Cardiac septum (tissue), 1 donor: ENCODE measurements at places on chromosomes 1 and 21. TPM values are rescaled to one million over a fixed set of nuclear protein-coding genes. Genes with fewer than 3 reads are reported as not detected.

Gene STYXL2
- 462 TPM for total RNA-seq

Gene CAMK1G
- not detected for total RNA-seq

Gene TAS1R3
- 0.62 TPM for total RNA-seq

Gene LYST
- total RNA-seq, result 15.4 TPM

- no peak for DNase-seq
Measured at GRCh38 chr21:20998886-20999285, 677 bp downstream of the NCAM2 start.

DNA sequence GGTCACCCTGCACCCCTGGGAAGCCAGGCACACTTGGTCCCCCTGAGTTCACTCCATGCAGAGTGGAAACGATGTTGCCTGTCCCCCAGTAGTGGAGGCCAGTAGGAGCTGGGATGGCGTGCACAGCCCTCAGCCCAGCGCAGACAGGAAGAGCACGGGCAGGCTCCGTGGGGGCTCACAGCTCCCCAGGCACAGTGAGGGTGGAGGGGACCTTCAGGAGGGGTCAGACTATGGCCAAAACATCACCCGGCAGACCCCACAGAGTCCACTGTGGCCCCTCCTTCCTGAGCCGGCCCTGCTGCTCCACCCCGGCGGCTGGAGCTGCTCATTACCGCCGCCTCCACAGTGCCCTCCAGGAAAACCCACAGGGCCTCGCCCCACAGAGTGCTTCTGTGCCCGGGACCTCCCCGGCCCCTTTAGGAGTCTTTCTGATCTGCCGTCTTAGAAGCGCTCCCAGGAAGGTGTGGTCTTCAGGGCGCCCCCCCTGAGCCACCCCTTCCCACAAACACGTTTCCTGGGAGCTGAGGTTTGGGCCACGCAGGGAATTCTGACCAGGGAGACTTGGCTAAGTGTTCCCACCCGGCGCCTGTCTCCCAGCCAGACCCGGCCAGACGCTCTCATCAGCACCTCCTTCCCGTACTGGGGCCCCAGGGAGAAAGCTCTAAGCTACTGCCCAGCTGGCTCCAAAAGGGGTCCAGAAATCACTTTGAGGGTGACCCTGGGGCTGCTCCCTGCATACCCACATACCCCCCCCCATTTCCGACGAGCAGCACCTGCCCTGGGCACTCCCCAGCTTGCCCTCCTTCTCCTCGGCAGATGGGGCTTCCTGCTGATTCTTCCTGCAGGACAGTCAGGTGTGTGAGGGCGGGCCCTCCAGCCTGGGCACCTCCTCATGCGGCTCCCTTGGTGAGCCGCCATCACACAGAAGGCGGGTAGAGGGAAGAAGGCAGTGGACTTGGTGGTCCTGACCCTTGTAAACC lies 38.8 kb downstream of the RIPK4 start:
- DNase-seq, result no peak

DNA sequence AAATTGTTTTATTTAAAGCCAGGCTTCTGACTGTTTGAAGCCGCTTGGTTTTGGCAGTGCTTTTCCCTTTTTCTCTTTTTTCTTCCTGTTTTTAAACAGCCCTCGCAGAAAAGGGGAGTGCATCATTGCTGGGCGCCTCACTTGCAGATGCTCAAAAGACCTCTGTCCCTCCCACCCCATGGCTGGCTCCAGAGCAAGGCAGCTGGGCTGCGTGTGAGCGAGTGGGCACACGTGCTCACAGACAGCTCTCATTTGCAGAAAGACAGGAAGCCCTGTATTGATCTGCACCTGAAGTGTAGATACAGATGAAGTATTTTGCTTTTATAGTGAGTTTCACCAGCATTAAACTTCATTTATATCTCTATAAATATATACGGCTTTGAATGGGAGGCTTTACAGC lies 8.8 kb downstream of the TNR start:
- DNase-seq, result peak; percentile 35

DNA sequence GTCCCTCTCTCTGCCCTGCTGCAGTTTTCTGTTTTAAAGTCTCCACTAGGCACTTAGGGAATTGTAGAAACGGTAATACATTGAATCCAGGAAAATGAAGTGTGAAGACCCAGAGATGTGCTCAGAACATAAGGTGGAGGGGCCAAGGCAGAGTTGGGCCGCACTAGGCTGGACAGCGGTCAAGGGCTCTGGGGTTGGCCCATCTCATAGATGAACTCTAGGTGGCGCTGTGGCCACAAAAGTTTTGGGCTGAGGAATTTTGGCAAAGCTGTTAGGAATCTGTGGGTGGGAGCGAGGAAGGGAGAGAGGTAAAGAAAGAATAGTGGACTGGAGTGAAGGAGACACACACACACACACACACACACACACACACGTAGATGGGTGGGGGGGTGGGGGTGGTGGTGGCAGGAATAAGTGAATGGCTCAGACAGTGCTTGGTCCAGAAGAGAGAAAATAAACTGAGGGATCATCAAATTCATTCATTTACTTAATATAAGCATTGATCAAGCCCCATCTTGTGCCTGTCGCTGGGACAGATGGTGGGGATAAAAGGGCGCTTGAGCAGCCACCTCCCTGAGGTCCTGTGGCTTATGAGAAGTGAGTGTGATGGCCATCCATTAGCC lies 258.5 kb downstream of the TRABD2B start:
- DNase-seq, result peak; percentile 61

- DNase-seq, result no peak
Measured at GRCh38 chr1:209191262-209191634, 392.3 kb upstream of the CAMK1G start.

- peak; percentile 82 for DNase-seq
Measured at GRCh38 chr1:208170252-208170651, 73.9 kb downstream of the PLXNA2 start.

- DNase-seq, result no peak
Measured at GRCh38 chr21:43764576-43765495, 11.3 kb downstream of the CSTB start.

- DNase-seq, result no peak
Measured at GRCh38 chr1:59977075-59977410, 50.5 kb upstream of the CYP2J2 start.

- no peak for DNase-seq
Measured at GRCh38 chr1:30645807-30646206, 77.6 kb downstream of the MATN1 start.

DNA sequence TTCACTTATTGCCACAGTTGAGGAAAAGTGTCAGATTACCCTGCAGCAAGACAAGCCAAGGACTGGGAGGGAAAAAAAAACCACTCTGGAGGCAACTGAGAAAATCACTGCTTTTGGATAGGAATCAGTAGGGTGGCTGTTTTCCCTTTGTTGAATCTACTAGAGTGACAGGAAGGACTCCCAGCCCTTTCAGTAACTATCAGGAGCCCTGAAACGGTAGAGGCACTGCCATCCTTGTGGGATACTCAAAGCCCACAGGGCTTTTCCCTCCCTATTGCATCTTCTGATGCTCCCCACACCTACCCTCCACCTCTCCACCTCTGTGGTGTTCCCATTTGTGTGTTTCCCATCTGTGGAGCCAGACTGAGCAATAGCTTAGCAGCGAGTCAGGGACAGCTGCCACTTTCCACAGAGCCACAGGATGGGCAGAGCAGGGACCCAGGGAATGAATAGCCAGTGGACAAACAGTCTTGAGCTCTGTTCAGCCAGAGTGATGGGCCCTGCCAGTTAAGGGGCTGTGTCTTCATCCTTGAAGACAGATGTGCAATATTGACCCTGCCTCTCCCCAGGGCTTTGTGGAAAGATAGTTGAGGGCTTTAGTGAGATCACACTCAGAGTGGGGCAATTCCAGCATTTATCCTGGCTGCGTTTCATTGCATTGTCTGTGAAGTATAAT lies 13.9 kb downstream of the UBIAD1 start:
- DNase-seq, result no peak

- DNase-seq, result no peak
Measured at GRCh38 chr1:78427506-78427905, 63.3 kb upstream of the PTGFR start.

DNA sequence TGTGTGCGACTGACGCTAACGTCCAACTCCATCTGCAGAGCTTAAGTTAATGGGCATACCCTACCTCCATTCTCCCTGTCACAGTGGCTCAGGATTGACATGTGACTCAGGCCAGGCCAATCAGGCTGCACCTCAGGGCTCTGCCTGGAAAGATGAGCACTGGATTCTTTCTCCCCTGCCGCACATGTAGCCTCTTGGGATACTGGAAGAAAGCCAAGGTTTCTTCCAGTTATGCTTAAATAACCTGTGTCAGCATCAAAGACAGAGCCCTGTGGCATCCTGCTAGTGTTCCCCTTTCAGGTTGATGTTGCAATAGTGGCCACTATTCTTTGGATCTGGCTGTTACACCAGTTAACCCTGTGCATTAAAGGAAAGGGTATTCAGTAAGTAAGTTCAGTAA lies 55.0 kb upstream of the SYT6 start:
- DNase-seq, result no peak

DNA sequence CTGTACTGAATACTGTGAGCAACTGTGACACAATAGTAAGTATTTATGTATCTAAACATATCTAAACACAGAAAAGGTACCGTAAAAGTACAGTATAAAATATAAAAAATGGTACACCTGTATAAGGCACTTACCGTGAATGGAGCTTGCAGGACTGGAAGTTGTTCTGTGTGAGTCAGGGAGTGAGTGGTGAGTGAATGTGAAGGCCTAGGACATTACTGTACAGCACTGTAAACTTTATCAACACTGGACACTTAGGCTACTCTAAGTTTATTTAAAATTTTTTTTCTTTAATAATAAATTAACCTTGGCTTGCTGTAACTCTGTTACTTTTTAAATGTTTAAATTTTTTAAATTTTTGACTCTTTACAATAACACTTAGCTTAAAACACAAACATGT lies 24.5 kb upstream of the SHCBP1L start:
- no peak for DNase-seq

DNA sequence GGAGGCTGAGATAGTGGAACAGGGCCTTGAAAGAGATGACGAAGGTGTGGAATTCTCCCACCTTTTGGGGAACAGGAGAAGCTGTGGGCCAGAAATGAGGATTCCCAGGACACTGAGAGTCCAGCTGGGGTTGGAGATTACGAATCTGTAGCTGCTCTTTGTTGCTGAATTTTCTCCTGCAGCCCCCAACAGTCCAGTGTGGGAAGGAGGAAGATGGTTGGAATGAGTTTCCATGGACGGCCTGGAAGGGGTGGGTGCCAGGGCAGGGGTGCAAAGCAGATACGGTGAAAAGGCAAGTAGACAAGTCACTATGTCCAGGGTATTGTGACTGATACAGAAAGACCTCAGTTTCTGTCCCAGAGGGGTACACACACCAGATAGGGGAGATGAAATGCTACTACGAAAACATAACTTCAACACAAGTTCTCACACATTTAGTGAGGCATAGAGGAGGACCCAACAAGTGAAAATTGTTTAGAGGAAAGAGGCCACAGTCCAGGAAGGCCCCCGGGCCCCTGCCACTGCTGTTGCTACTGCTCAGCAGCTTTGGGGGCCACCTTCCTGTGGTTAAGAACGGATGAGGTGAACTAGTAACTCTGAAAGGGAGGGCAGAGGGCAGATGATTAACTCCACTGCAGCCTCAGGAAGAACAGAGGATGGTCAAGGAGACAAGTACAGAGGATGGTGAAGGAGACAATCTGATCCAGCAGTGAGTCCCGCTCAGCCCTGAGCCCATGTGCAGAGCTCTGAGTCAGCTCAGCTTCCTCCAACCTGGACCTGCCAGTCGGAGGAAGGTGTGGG lies 7.3 kb downstream of the CD244 start:
- DNase-seq, result no peak

- DNase-seq, result no peak
Measured at GRCh38 chr1:51392241-51392640, 61.9 kb upstream of the TTC39A start.

- DNase-seq, result no peak
Measured at GRCh38 chr21:15626031-15626430, 103.8 kb upstream of the USP25 start.

- no peak for DNase-seq
Measured at GRCh38 chr1:39822146-39822545, 33.5 kb upstream of the BMP8B start.

DNA sequence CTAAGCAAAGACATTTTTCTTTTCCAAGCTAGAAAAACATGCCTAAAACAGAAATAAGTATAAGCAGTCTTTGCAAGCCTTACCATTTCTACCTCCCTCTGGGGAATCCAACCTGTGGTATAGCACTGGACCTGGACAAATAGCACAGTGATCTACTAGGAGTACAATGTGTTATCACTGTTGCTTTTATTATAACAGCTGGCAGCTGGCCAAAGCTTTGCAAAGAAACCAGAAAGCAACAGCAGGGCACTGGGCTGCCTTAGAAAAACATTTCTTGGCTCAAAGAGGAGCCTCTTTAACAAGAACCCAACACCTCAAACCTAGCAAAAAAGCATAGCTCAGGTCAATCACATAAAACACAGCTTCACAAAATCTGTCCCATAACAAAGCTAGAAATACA lies 294.5 kb upstream of the GREM2 start:
- no peak for DNase-seq

DNA sequence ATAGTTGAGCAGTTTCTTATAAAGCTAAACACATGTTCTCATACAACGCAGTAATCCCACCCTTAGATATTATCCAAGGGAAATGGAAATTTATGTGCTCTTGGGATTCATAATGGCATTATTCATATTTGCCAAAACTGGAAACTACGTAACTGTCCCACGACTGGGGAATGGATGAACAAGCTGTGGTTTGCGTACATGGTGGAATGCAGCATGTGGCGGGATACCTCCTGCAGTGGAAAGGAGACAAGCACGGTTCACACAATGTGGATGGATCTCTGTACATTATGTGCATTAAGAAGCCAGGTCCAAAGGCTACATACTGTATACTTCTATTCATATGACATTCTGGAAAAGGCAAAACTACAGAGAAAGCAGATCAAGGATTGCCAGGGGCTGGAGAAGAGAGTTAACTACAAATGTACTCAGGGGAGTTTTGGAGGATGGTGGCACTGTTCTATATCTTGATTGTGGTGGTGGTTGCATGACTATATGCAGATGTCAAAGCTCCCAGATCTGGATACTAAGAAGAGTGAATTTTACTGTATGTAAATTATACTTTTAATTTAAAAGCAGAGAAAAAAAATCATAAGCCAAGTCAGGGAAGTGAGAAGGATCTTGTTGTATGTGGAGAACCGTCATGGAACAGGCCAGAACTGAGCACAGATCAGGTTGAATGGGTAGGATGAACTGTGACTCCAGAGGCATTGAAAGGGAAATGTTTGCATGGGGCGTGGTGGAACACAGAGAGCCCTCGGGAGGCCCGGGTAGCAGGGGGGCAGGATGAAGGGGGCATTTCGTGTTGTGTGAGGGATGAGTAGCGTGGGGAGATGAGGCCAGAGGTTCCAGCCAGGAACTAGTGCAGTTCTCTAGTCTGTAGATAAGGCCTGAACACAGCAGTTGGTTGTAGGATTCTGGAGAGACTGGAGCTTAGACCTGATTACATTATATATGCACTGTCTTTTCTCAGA lies 90.7 kb downstream of the GALNT2 start:
- DNase-seq, result no peak
